Smooth muscle cell of the brain vasculature (primary cell): ENCODE measurements at places on chromosomes 16 and 17.
A peak's percentile ranks its signal among the peaks of the same experiment; 100 is the strongest.

DNA sequence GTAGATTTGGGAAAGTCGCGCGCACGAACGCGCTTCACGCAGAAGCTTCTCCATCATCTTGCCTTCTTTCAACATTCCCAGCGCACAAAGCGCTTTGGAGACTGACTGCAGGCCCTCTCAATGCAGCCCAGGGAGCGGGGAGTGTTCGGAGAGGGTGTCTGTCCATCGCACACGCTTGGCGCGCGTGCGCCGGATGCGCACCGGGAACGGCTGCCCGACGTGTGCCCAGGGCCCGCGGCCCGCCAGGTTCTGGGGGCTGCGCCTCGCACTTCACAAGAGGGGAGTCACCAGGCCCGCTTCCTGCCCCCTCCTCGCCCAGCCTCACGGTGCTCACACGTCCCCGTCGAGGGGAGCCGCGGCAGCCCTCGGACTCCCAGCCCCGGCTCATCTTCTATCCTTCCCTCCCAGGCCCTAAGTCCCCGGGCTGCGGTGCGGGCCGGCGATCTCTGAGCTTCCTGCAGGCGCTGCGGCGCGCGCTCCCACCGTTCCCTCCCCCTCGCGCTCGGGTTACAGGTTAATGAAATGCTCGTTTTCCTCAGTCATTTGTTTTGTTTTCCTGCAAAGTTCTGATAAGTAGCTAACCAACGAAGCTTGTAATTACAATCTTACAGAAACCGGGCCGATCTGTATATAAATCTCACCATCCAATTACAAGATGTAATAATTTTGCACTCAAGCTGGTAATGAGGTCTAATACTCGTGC is 2.8 kb upstream of the IRX3 start:
- DNase-seq = no peak

GRCh38 chr16:31529108-31529936 is 1.6 kb downstream of the AHSP start:
- no peak for DNase-seq

- DNase-seq = peak; percentile 77
Measured at GRCh38 chr17:19507775-19508576, 25.7 kb upstream of the SLC47A1 start.

GRCh38 chr16:79871906-79872305 is 271.4 kb upstream of the MAF start:
- DNase-seq = no peak

DNA sequence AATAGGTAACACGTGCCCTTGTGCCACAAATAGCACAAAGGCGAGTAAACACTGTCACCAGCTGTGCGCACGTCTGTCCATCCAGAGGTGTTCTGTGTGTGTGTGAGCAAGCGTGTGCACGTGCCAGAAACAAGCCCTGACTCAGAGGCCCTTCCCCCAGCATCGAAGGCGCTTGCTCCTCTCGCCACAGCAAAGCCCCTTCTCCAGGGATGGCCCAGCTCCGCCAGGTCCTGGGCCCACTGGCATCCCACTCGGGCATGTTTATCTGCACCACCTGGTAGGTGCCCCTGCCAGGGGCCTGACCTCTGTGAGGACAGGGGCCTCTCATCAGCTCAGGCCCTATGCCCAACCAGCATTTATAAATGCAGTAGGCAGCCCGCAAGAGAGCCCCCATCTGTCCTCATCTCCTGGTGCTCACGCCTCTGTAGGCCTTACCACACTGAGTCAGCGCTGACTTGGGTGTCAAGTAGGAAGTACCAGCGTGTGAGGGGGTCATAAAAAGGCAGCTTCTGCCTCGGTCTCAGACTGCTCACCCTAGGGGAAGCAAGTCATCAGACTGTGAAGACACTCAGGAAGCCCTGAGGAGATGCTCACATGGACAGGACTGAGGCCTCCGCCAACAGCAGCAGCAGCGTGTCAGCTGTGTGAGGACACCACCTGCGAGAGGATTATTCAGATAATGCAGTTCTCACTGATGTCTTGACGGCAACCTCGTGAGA is 10.8 kb downstream of the TMEM235 start:
- DNase-seq = no peak

- DNase-seq = no peak
Measured at GRCh38 chr16:1154291-1154886, 1.5 kb downstream of the CACNA1H start.

GRCh38 chr16:67893743-67894399 is 817 bp downstream of the PSKH1 start:
- no peak for DNase-seq

DNA sequence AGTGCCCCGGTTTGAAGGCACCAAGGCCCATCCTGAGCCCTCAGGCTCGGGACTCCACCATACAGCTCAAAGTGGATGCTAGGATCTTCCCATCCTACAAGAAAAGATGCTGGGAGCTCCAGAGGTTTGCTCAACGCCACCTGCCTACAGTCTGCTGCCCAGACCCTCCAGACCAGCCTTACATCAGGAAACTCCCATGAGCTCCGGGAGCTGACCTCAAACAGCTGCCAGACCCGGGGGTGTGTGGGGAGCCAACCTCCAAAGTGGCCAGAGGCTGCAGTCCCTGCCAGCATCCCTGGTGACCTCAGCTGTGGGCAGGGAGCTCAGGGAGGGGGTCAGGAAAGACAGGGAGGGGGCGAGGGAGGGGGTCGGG is 43.8 kb downstream of the C16orf82 start:
- no peak for DNase-seq
